Sciatic nerve (tissue), 2 donors: ENCODE measurements at places on chromosomes 6 and 20.

DNA sequence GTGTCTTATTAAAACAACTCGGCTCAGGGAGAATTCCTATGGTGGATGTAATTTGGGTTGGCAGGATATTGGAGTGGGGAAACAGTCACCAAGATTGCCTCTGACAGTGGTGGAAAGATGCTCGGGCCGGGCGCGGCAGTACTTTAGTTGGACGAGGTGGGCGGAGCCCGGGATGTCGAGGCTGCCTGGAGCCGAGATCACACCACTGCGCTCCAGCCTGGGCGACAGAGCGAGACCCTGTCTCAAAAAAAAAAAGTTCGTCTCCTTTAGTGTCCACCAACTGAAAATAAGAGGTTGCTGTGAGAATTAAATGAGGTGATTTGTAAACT, 621 bp downstream of the NOL7 start:
- DNase-seq: peak; percentile 72

DNA sequence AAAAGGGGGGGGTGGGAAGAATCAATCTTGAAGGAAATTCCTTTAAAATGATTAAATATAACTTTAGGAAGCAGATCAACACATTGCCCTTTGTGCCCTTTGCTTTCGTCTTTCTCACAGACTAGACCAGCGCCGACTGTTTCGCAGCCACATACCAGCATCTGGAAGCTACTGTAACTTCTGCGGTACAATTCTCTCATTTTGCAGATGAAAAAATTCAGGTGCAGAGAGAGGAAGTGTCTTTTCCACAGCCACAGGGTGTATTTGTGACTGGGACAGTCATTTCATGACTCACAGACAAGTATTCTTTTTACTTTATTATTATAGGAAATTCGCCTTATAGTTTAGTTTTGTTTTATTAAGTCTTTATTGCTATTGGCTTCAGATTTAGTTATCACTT, 84.2 kb downstream of the UST start:
- DNase-seq: no peak

DNA sequence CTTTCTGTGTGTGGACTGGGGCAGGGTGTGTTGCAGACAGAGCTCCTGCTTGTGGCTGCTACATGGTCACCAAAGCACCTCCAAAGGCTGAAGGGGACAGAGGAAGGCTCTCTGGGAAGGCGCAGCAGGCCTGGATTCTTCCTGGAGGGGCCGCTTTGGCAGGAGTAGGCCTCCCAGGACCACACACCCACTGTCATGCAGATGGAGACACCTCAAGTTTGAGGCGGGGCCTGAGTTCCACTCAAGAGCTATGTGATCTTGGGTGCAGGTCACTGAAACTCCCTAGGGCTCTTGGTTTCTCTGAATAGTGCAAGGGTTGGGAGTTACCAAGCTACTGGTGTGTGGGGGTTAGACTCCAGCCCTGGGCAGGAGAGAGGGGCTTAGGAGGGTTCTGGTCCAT, 27.9 kb downstream of the EFCAB8 start:
- DNase-seq: no peak

GRCh38 chr6:13370623-13371022, 42.3 kb upstream of the TBC1D7 start:
- DNase-seq: no peak

DNA sequence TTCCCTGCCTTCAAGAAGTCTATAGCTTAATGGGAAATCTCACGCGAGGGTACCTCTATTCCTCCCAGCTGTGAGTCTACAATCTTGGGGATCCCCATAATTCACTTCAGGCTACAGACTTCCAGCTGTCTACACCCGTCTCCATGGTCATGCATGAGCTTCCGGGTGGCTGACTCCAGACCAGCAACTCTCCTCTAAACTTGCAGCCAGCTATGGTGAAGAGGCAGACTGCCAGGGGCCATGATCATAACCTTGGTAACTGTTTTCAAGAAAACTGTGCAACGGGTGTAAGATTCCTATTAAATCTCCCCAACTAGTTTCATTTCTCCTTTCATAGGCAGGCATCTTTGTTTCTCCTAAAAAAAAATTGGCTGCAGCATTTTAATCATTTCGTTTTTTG, 534.4 kb upstream of the CHD6 start:
- no peak for DNase-seq

DNA sequence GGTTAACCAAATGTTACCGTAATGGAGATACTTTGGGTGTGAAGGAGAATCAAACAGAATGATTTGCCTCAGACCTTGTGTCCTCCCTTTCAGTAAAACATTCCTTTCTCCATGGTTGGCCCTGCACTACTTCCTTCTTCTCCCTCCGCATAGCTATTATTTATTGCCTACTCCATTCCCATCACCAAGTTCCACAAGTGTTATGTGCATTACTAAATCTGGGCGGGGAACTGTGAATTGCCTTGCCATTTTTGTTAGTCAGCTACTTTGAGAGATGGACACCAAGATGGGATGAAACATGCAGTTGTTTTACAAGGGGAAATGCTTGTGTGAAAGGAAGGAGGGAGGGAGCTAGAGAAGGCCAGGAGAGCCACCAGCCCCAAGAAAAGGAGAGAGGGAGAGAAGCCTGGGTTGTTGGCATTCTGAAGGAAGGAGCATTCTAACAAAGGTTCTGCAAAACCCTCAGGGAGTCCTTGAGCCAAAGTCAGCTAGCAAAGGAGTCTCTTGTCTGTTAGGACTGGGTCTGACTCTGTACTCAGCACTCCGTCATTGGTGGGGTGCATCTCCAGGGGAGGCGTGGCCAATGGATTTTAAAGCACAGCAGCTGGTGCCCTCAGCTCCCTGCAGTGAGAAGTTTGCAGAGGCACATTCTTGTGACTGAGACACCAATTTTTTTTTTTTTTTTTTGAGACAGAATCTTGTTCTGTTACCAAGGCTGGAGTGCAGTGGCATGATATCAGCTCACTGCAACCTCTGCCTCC, 83.6 kb upstream of the CHD6 start:
- no peak for DNase-seq

GRCh38 chr6:44868335-44868668, 459.8 kb upstream of the RUNX2 start:
- no peak for DNase-seq

- DNase-seq: no peak
These were observed 108.4 kb downstream of the RTN4IP1 start for GRCh38 chr6:106520711-106521401.

- no peak for DNase-seq
These were observed 161.9 kb downstream of the DHX35 start for GRCh38 chr20:39124064-39124463.

- DNase-seq: no peak
These were observed 13.6 kb downstream of the NHSL1 start for GRCh38 chr6:138485586-138486248.

- DNase-seq: no peak
These were observed 101.9 kb downstream of the LRFN2 start for GRCh38 chr6:40485300-40485699.

DNA sequence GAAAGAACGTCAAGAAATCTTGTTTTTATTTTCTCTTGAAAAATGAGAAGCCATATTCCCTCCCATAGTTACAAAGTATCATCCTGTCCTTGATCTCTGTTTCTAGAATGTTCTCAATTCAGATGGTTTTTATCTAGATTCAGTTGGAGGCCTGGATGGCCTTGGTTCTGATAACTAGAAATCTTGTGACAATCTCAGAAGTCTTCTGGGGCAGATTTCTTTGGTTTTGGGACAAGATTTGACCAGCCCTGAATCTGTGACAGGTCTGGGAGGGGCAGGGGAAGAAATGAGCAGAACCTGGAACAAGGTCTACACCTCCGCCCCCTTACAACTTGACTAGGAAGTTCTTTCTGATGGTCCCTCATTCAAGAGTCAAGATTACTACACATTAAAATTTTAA, 41.4 kb upstream of the AKIRIN2 start:
- DNase-seq: no peak

GRCh38 chr20:8963330-8963729, 105.6 kb upstream of the PLCB4 start:
- DNase-seq: no peak

GRCh38 chr20:63471717-63471980, 806 bp downstream of the KCNQ2 start:
- no peak for DNase-seq

DNA sequence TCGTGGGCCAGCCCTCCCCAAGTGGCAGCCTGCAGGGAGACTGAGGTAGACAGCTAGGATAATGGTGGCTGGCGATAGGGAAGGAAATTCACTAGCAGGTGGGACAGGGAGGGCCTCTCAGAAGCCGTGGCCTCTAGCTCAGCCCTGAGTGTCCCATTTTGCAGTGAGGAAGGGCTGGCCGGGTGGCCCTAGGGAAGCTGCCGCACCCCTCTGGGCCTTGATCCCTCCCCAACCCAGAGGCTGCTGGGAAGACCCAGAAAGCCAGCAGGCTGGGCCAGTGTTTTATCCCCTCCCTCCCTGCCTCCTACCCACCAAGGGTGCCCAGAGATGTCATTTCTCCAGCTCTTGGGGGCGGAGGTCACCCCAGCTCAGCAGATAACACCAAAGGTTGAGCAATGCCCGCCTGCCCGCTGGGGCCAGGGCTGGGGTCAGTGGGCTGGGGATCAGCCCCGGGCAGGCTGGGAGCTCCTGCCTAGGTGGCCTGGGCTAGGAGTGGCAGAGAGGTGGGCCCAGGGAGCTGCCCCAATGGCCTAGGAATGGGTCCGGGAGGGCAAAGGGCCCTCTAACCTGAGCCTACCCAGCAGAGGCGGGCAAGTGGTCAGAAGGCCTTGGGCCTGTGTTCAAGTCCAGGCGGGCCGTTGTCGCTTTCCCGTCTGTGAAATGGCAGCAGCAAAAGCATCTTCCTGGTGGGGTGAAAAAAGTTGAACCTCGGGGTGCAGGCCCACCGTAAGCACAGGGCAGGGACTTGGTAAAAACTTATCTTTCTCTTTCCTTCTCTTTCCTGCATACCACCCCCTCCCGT, 1.6 kb upstream of the CEBPB start:
- DNase-seq: no peak

- no peak for DNase-seq
These were observed 1.3 kb upstream of the SLC17A1 start for GRCh38 chr6:25833136-25833535.

GRCh38 chr6:51398064-51398705, 579.5 kb downstream of the TFAP2B start:
- no peak for DNase-seq

GRCh38 chr6:159761873-159762680, at the start of gene ACAT2:
Gene ACAT2 (plus strand): TSS chr6:159762045. CDS start chr6:159762088, 43 bp downstream.
- DNase-seq: peak; percentile 97

- no peak for DNase-seq
These were observed 1.4 kb downstream of the TOP1 start for GRCh38 chr20:41030061-41030460.

DNA sequence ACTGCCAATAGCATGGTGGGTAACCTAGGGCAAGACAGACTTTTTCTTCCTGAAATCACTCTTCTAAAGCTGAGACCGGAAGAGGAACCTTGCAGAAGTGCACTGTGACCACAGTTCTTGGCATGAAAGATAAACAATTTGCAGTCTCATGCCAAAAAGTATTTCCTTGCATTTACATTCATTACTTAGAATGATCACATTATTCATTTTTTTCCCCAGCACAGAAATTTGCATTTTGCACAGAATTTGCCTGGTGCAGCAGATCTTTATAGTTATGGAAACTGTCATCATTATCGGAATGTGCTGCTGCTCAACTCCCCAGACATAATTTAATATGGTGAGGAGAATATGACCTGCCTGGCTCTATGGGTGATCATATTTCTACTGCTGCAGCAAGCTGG, 42.2 kb upstream of the EDN3 start:
- DNase-seq: no peak

GRCh38 chr6:1267790-1268762, 43.8 kb upstream of the FOXQ1 start:
- no peak for DNase-seq

- no peak for DNase-seq
These were observed 35.7 kb upstream of the GABRR1 start for GRCh38 chr6:89252907-89253306.

DNA sequence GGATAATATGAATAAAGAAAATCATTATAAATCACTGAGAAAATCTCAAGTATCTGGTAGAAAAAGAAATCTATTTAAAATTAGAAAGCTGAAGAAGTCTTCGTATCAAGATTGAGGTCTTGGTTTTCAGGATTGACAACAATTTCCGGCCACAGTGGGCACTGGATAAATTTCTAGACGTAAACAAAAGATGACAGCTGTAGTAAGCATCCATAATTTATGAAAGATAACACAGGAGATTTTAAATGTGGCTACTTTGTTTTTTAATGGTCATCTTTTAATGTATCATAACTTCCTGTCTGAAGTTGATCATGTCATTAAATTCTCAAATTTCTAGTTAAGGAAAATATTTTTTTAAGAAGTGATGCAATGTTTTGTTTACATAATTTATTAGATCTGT, 444.2 kb downstream of the HTR1B start:
- DNase-seq: no peak

DNA sequence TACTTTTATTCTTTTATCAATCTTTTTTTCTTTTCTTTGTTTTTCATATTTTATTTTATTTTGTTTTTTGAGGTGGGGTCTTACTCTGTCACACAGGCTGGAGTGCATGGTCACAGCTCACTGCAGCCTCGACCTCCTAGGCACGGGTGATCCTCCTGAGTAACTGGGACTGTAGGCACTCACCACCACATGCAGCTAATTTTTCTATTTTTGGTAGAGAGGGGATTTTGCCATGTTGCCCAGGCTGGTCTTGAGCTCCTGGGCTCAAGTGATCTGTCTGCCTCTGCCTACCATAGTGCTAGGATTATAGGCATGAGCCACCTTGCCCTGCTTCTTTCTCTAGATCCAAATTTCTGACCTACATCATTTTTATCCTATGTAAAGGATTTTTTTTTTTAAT, 153.2 kb downstream of the CDKAL1 start:
- no peak for DNase-seq

- no peak for DNase-seq
These were observed 28.8 kb downstream of the GCM1 start for GRCh38 chr6:53119772-53120409.

DNA sequence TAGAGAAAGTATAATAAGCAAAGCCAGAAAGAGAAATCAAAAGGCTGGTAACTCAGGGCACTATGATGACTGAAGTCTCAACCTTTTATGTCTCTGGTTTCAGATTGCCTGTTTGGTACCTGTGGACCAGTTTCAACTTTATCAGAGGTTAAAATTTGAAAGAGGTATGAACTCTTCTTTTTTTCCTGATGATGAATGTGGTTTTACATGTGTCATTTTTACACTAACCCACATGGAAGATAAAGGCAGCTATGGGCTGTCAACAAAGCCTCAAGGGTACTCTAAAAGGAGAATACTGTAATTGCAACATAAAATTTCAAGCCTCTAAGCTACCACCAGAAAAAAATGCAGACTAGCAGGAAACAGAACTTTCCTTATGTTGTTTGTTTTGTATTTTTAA, 52.4 kb downstream of the RNF144B start:
- DNase-seq: no peak

GRCh38 chr20:34262488-34263288, 21.5 kb downstream of the ASIP start:
- no peak for DNase-seq
